ENCODE measurements at places on chromosomes 3 and 15. TPM values are rescaled to one million over a fixed set of nuclear protein-coding genes. Genes with fewer than 3 reads are reported as not detected.
A peak's percentile ranks its signal among the peaks of the same experiment; 100 is the strongest.

GRCh38 chr3:115341208-115341607, 194.1 kb upstream of the ZBTB20 start:
- no peak for DNase-seq

- no peak for DNase-seq
Observed at GRCh38 chr15:59268852-59269407, 62.3 kb downstream of the LDHAL6B start.

The LSMEM2 gene
- 1.2 TPM for total RNA-seq

The C3orf80 gene
- not detected for total RNA-seq

- DNase-seq, result peak; percentile 36
Observed at GRCh38 chr15:75233504-75234190, 24.5 kb upstream of the GOLGA6C start.

The DUOXA1 gene
- total RNA-seq, result not detected

DNA sequence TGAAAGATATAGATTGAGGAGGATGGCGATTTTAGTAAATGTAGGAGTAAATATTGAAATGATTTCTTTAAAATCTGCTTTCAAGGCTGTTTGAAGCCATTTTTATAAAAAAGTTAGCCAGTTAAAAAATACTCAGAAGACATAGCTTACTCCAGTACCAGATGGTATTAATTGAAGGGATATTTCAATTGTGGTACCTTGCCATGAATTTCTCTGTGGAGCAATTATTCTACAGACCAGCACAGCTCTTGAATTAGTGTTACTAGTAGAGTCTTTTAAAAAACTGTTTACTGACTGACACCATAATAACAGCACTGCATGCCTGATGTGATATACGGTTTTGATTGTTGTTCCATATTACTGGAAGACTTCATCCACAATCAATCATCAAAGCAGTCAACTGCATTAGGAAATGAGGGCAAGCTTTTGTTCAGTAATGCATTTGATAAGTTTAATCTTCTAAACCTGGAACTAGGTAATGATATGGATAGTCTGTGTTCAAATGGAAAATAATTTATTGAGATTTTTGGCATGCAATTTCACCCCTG, 106.4 kb downstream of the MFSD1 start:
- no peak for DNase-seq

DNA sequence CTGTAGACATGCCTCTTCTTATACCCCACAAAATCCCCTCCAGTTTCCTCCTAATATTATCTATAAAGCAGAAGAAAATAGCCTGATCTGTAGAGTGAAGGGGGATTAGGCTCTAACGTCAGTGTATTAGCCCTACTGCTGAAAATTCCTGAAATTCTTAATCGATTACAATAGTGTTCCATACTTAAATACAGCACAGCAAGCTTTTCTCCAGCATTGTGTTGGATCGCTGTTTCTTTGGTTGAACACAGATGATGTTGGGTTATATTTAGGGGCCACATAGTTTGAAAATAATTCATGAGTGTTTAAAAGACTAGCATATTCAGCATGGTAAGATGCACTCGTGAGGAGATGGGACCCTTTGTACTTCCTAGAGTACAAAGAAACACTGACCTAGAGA, 52.5 kb downstream of the PIAS1 start:
- DNase-seq, result peak; percentile 5

DNA sequence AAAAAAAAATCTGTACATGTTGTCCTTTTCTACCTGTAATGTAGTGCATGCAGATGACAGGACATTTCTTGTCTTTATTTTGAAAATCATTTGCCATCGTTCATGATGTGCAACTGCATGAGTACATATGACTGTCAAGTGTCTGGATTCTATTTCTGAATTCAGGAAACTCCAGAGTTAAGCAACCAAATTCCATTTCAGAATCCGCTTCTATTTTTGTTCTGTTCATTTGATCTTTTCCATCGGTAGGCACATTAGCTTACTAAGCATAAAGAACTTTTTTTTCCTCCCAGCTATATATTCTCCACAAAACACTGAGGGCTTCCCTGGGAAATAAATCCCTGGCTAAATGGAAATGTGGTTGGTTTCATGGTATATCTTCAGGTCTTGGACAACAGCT, 365.6 kb downstream of the PTPRG start:
- no peak for DNase-seq

- DNase-seq, result no peak
Observed at GRCh38 chr3:45933591-45933990, 9.7 kb upstream of the CXCR6 start.

- no peak for DNase-seq
Observed at GRCh38 chr3:52852419-52852818, 17.6 kb upstream of the MUSTN1 start.

The WNT5A gene
- 15.7 TPM for total RNA-seq

The ALPK3 gene
- 0.81 TPM for total RNA-seq

Data from H7 (cell line).